ENCODE measurements at places on chromosomes 6 and 20.

- no peak for DNase-seq
These were observed 104.4 kb upstream of the KHDRBS2 start for GRCh38 chr6:62390401-62390800.

- no peak for DNase-seq
These were observed 14.5 kb downstream of the STX16 start for GRCh38 chr20:58665606-58666005.

- DNase-seq = no peak
These were observed 27.4 kb upstream of the PCMTD2 start for GRCh38 chr20:64228086-64228653.

DNA sequence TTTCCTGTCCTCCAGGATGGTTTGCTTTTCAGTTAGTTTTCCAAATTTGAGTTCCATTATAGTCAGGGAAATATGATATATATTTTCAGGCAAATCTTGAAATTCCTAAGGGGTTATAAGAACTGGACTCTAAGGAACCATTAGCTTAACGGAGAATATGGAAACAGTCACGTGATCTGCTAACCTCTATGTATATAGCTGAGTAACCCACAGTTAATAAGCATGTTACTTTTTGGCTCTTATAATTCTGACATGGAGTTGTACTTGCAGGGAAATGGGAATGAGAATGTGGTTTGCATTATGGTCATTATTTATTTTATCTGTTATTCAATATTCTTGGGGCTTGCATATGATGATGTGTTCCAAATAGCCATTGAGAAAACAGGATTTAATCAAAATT, 23.3 kb downstream of the SOBP start:
- no peak for DNase-seq

- DNase-seq = peak; percentile 96
These were observed 195.8 kb upstream of the ZNF184 start for GRCh38 chr6:27668442-27669294.

GRCh38 chr6:111338843-111339242, 144.2 kb downstream of the REV3L start:
- DNase-seq = no peak

GRCh38 chr6:111283707-111284106, 196.4 kb downstream of the SLC16A10 start:
- no peak for DNase-seq

GRCh38 chr20:63574156-63574828, at the start of gene HELZ2:
HELZ2 (minus strand) TSS chr20:63574239; CDS start chr20:63572385, 1,854 bp downstream.
- peak; percentile 77 for DNase-seq

DNA sequence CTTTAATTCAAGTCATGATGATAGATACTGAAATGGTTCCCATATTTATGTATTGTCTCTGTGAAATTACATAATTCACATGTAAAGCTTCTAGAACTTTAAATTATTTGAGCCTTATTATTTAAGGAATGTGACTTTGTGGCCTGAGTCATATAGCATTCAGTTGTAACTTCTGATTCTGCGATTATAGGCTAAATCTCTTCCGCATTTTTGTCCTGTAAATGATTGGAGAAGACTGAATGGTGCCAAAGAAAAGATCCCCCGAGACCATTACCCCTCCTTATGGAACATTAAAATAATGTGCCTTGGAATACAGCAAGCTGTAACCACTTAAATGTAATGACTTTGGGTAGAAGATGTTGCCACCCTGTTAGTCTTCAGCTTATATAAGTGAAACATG, 63.3 kb upstream of the MAP7 start:
- no peak for DNase-seq

DNA sequence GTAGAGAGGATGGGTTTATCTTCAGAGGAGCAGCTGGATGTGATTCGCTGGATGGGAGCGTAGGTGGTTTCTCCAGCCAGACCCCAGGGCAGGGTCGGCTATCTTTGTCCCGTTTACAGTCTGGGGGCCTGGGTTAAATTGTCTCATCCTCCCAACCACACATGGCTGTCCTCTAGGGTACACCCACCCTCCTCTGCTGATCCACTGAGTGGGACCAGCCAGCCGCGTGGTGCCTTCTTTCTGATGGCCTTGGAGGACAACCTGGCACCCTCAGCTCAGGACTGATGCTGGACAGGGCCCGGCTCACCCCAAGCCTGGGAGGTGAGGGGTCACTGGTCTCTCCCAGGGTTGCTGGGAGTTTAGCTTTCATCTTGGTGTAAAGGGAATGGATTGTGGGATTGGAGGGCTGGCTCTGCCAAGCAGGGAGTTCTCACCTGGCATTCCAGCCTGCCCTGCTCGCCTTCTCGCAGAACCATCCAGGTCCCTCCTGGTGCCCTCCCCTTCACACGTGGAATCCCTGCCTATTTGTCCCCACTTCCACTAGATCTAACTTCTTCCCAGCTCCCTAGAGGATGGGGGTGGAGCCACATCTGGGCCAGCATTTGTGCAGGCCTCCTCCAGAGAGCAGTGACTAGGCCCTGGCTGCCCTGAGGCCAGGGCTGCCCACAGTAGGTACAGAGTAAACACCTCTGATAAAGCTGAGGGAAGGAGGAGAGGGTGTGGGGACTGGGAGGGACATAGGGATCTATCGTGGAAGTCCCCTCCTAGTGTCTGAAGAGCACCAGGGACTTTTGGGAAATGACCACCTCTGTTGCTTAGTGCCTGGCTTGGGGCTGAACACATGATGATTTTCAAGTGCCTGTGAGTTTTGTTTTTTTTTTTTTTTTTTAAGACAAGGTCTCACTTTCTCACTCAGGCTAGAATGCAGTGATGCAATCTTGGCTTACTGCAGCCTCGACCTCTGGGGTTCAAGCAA, 1.6 kb downstream of the ITPR3 start:
- no peak for DNase-seq
